ENCODE measurements at places on chromosomes 11 and 22. TPM values are rescaled to one million over a fixed set of nuclear protein-coding genes. Genes with fewer than 3 reads are reported as not detected.

DNA sequence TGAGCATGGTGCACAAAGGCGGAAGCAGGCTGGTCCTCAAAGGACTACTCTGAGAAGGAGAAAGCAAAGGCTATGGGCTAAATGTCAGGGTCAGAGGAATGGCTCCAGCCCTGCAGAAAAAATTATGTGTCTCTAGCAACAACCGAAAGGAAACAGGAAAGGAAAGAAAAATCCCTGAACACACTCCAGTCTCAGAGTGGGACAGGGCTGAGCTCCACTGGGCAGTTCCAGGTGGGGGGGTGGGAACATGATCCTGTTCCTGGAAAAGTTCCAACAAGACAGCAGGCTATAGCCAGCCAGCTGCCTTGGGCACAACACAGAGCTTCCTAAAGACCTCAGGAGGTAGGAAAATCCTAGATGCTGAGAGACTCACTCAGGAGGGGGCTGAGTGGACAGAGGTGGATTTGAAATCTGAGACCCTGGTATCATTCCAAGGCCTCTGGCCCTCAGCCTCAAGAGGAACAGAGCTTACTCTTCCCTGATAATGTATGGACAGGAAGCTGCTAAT, 1088.2 kb downstream of the TBC1D22A start:
- DNase-seq: peak; percentile 38

GGT1 gene
- 3.7 TPM for total RNA-seq

- no peak for DNase-seq
Measured at GRCh38 chr11:43234881-43235280, 76.9 kb upstream of the API5 start.

- peak; percentile 35 for DNase-seq
Measured at GRCh38 chr11:9838229-9838628, 174.4 kb downstream of the SWAP70 start.

- peak; percentile 62 for DNase-seq
Measured at GRCh38 chr22:38467904-38468442, at the start of gene KDELR3. Gene KDELR3 (plus strand): TSS chr22:38468096. CDS start chr22:38468234, 138 bp downstream.

GRM5 gene
- not detected for total RNA-seq

- no peak for DNase-seq
Measured at GRCh38 chr11:4191031-4191571, 96.5 kb downstream of the RRM1 start.

DNA sequence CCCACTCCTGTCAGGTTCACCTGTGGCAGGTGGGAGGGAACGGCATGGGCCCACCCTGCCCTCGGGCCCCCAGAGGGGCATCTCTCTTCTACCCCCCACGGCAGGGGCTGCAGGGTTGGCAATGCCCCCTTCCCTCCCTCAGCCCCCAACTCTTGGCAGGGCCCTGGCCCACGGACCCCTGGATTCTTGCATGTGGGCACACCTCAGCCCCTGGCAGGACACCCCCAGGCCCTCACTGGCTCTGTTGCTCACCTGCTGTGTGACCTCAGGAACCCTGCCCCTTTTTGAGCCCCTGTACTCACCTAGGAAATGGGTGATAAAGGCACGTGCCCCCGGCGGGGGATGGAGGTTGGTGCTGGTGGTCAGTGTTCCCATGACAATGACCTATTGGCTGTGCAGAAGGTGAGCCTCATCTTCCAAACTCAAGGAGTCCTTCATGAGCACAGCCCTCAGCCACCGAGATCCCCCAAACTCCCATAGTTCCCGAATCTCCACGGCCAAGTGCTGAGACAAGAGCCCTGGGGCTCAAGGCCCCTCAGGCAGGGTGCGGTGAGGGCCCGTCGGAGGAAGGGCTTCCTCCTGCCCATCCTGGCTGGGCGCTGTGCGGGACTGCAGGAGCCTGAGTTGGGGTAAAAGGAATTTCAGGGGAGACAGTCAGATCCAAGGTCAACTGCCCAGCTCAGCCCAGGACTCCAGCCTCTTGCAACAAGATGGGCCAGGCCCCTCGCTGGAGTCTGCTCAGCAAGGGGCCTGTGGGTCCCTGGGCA, 198.2 kb downstream of the IGLL1 start:
- DNase-seq: no peak

DNA sequence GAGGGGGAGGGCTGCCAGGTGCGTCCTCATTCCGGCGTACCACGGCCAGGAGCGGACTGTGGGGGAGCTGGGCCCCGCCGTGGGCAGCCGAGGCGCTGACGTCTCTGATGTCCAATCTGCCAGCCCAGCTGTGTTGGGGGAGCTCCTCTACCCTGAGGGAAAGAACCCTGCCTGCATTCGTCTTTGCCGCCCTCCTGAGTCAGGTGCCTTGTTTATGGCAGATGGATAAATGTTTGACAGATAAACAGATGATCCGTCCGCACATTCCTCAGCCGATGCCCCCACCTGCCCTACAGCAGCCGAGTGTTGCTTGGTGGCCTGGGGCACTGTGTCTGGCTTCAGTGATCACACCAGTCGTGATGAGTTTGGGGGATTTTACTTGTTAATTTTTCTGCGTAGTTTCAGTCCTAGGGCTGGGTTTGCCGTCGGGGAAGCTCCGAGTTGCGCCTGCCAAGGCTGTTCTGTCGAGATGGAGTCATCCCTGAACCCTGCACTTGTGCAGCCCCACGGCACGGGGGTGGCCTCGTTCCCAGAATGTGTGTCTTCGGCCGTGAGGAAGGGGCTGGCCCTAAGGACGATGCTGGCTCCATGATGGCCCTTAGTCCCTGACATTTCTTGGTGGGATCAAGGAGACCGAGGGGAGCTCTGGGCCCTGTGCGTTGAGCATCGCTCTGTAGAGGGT, 1083.9 kb downstream of the BRD1 start:
- no peak for DNase-seq

- DNase-seq: no peak
Measured at GRCh38 chr11:68821670-68822069, 20.0 kb downstream of the CPT1A start.

OR5D16 gene
- not detected for total RNA-seq

LRRC10B gene
- not detected for total RNA-seq

- DNase-seq: no peak
Measured at GRCh38 chr11:2293984-2294925, 7.5 kb downstream of the C11orf21 start.

GRCh38 chr11:121749691-121750090, 296.9 kb upstream of the SORL1-AS1 start:
- DNase-seq: no peak

- no peak for DNase-seq
Measured at GRCh38 chr11:45451766-45452440, 165.8 kb upstream of the SYT13 start.

- no peak for DNase-seq
Measured at GRCh38 chr11:115921540-115921939, 417.3 kb upstream of the CADM1 start.

GRCh38 chr11:114036147-114036811, 23.2 kb upstream of the ZBTB16 start:
- DNase-seq: peak; percentile 79

- peak; percentile 96 for DNase-seq
Measured at GRCh38 chr11:2933375-2934020, 4.3 kb upstream of the PHLDA2 start.

GRCh38 chr22:30105483-30105882, 25.2 kb downstream of the HORMAD2 start:
- DNase-seq: no peak

GRCh38 chr22:42091455-42091782, 847 bp upstream of the NDUFA6 start:
- no peak for DNase-seq

DNA sequence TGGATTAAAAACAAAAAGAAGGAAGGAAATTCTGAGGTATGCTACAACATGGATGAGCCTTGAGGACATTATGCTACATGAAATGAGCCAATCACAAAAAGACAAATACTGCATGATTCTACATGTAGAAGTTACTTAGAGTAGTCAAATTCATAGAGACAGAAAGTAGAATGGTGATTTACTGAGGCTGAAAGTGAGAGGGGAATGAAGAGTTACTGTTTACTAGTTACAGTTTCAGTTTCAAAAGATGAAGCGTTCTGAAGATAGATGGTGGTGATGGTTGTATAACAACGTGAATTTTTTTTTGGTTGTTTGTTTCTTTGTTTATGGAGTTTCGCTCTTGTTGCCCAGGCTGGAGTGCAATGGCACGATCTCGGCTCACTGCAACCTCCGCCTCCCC, 9.5 kb downstream of the OR5P2 start:
- no peak for DNase-seq

GRCh38 chr22:36405671-36406538, 18.1 kb upstream of the MYH9 start:
- DNase-seq: peak; percentile 37

- no peak for DNase-seq
Measured at GRCh38 chr22:44127356-44127755, 53.4 kb upstream of the PARVG start.

- no peak for DNase-seq
Measured at GRCh38 chr11:10680956-10681487, 12.5 kb downstream of the IRAG1 start.

GRCh38 chr11:92180664-92181251, 43.9 kb upstream of the FAT3 start:
- peak; percentile 48 for DNase-seq

CCDC87 gene
- total RNA-seq: not detected

DNA sequence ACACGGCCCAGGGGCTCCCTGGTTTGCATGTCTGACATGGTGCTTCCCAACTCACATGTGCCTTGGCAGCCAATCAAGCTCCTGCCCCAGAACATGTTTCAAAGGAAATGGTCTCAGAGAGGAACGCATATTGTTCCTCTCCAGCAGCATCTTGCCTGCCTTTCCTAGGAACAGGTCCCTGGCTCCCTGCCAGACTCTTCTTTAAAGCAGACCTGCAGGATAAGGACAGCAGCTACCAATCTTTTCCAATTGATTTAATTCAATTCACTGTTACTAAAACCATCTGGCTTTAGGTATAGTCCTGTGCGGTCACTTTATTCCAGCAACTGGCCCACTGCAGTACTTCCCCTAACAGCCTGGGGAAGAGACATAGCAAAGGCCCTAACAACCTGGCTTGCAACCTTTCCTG, 79.9 kb downstream of the AMBRA1 start:
- DNase-seq: no peak

IGSF22 gene
- total RNA-seq: 0.12 TPM

- DNase-seq: no peak
Measured at GRCh38 chr22:46948411-46949144, 186.1 kb downstream of the TBC1D22A start.

- DNase-seq: peak; percentile 40
Measured at GRCh38 chr11:94305146-94305545, 766 bp downstream of the IZUMO1R start.

RCOR2 gene
- total RNA-seq: 1.2 TPM

NPAS4 gene
- total RNA-seq: not detected

- peak; percentile 30 for DNase-seq
Measured at GRCh38 chr11:110430267-110431050, 711 bp downstream of the FDX1 start.

DNA sequence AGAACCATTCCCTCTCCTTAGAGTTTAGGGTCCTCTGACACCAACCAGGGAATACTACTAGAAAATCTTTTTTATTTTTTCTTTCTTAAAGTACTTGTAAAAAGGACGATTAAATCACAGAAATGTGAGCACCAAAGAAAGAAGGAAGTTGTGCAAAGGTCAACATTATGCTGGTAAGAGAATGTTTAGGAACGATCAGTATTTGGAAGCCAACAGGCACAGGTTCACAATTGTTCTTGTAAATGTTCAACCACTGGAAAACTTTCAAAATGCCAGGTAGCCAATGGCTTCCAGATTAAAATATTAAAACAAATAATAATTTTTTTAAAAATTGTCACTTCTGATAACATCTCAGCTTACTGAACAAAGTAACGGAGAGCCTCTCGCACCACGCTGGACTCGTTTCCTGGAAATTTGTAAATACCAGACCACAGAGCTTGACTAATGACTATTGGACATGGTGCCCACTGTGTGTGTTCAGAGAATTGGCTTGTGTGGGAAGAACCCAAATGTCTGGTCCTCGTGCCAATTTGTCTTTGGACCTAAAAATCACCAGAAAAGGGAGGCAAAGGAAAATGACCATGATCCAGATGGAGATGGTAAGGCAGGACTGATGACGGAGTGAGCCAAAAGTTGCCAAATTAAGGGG, 20.8 kb downstream of the COMMD9 start:
- DNase-seq: no peak

GRCh38 chr11:111699579-111700156, 66.5 kb downstream of the PPP2R1B start:
- no peak for DNase-seq

DNA sequence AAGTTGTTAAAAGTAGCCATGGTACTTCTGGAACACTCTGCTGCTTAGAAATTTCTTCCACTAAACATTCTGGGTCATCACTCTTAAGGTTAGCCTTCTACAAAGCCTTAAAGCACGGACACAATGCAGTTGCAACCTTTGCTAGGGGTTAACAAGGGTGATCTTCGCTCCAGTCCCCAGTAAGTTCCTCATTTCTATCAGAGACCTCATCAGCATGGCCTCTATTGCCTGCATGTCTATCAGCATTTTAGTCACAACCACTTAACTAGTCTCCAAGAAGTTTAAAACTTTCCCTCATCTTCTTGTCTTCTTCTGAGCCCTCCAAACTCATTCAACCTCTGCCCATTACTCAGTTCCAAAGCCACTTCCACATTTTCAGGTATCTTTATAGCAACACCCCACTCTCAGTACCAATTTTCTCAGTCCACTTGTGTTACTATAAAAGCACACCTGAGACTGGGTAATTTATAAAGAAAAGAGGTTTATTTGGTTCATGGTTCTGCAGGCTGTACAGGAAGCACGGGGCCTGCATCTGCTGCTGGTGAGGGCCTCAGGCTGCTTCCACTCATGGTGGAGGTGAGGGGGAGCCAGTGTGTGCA, 48.7 kb upstream of the TH start:
- no peak for DNase-seq

PLEKHA7 gene
- 18.4 TPM for total RNA-seq

UPK3A gene
- total RNA-seq: not detected

SERPINH1 gene
- total RNA-seq: 117 TPM

GRCh38 chr22:21816787-21817496, 50.5 kb downstream of the MAPK1 start:
- DNase-seq: peak; percentile 84

DNA sequence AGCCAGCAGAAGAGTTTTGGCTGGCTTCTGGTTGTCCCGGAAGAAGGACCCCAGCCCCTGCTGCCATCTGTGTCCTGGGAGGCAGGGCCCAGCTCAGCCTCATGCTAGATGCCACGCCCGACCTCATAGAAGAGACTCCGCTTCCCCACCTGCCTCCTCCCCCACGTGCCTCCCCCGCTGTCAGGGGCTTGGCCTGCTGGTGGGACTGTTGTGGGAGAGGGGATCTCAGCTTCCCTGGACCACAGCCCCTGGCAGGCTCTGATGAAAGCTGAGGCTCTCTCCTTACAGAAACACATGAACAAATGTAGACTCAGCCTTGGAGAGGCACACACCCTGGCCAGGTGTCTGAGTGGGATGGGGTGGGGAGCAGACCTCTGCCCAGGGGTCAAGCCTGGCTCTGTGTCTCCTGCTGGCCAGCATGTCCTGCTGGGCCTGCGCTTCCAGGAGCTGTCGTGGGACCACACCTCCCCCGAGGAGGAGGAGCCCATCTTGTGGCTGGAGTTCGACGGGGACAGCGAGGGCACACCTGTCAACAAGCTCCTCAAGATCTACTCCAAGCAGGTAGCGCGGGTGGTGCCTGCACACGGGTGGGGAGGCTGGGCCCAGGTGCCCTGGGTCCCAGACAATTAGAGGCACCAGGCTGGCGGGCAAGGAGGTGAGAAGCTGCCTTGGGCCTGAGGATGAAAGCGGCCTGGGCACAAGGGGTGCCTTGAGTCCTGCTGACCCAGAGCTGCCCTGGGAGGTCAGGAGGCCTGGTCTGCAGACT, 14.1 kb downstream of the FRMD8 start:
- DNase-seq: no peak

PIH1D2 gene
- total RNA-seq: 1.7 TPM
